Cardiac fibroblast (primary cell): ENCODE measurements at places on chromosomes 16 and 17.

- DNase-seq: no peak
Observed at GRCh38 chr16:78402833-78403232, 303.4 kb downstream of the WWOX start.

DNA sequence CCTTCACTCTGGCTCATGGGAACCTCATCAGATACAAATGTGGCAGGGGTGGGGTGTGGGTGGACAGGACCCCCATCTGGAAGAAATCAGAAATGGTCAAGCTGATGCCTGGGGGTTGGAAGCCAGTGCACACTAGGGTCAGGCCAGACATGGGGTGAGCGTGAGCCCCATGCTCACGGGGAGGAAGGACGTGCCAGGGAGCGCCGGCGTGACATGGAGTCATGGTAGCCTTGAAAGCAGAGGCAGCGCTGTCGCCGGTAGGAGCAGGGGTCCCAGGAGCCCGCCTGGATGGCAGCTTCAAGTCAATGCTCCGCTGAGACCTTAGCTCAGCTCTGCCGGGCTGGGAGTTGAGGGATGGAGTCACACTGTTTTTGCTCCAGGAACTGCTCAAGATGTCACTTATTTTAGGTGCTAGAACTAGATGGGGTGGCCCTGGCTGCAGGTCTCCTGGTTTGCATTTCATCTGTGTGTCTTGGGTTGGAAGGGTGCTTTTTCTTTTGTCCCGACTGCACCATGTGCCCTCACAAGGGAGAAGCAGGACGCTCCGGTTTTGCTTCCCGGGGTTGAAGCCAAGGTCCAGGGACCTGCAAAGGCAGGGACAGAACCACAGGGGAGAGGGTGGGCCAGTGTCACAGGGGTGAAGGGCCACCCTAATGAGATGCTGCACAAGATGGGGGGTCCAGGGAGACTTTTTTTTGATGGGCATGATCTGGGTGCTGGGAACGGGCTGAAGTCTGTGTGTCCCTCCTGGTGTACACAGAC lies 51.4 kb downstream of the USP22 start:
- DNase-seq: no peak

DNA sequence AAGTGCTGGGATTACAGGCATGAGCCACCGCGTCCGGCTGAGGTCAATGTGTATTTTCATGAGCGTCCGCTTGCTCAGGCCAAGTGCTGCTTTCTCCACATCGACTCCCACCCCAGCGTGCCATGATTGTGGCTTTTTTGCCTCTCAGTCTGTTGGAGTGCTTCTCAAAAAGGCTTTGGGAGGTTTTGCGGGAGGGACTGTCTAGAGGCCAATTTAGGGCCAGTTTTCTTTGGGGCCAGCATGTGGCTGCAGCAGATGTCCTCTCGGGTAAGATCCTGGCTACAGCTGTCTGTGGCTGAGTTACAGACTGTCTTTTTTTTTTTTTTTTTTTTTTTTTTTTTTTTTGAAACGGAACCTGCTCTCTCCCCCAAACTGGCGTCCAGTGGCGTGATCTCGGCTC lies 6.5 kb downstream of the C16orf90 start:
- no peak for DNase-seq

DNA sequence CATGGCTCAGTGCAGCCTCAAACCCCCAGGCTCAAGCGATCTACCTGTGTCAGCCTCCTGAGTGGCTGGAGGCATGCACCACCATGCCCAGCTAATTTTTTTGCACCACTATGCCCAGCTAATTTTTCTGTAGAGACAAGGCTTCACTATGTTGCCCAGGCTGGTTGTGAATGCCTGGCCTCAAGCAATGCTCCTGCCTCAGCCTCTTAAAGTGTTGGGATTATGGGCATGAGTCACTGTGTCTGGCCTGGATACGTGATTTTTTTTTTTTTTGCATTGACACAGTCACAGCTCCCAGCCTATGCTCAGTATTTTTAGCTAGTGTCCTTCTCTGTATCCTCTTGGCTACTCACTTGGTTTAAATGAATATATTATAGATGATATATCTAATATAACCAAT lies 377.0 kb upstream of the TNRC6C start:
- DNase-seq: peak; percentile 49

- DNase-seq: peak; percentile 65
Observed at GRCh38 chr16:67883872-67884261, 818 bp upstream of the NRN1L start.

- DNase-seq: no peak
Observed at GRCh38 chr17:40291281-40291664, 3.6 kb downstream of the CDC6 start.

DNA sequence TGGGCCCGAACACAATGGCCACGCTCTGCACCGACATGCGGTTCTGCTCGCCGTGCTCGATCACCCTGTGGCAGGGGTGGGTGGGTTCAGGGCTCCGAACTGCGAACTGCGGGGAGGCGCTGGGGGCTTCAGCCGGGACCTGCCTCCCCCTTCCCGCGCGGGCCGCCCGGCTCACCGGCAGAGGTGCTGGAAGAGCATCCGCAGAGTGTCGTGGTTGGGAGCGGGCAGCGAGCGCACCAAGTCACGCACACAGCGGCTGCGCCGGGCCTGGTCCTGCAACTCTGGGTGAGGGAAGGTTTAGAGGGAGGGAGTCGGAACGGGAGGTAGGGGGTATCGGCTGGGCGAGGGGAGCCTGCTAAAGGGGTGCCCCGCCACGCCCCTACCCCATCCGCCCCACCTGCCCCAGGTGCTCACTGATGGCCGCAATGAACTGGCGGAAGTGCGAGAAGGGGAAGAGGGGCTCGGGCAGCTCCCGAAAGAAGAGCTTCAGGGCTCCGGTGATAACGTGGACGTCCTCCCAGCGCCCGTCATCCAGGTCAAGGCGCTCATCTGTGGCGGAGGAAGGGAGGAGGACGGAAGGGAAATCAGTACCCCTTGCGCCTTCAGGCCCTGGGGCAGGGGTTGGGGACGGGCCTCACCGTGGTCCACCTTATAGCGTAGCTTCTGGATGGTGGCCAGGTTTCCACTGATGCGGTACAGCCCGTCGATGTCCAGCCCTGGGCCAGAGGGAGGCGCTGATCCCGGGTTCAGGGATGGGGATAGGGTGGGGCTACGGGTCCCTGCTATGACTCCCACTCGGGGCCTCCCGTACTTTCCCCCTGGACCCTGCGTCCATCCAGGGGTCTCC lies 36.9 kb downstream of the ARHGAP27 start:
- no peak for DNase-seq

DNA sequence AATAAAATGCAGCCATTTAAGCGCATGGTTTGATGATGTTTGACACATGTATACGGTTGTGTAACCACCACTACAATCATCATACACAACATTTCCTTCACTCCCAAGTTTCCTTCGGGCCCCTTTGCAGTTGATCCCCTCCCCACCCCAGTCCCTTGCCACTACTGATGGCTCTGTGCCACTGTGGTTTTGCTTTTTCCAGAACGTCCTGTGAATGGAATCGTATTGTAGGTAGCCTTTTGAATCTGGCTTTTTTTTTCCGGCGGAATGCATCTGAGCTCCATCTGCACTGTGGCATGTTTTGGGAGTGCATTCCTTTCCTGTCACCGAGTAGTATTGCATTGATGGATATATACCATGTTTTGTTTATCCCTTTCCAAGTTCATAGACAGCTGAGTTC lies 15.1 kb upstream of the MAP2K3 start:
- no peak for DNase-seq

DNA sequence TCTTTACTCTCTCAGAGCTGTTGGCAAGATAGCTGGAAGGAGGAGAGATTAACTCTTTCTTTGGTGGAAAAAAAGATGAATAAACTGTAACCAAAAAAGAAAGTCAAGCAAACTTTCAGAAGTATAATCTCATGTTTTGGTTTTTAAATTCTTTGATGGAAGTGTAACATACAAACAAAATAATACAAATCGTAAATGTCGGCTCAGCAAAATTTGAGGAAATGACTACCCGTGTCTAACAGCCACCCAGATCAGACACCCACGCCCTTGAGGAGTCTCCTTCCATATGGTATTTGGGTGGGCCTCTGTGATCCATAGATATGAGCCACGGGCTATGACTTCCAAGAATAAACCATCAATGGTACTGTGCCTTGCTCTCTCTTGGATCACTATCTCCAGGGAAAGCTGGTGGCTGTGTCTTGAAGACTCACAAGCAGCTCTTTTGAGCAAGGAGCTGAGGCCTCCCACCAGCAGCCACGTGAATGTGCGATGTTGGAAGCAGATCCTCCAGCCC lies 9.6 kb upstream of the CD300C start:
- no peak for DNase-seq

DNA sequence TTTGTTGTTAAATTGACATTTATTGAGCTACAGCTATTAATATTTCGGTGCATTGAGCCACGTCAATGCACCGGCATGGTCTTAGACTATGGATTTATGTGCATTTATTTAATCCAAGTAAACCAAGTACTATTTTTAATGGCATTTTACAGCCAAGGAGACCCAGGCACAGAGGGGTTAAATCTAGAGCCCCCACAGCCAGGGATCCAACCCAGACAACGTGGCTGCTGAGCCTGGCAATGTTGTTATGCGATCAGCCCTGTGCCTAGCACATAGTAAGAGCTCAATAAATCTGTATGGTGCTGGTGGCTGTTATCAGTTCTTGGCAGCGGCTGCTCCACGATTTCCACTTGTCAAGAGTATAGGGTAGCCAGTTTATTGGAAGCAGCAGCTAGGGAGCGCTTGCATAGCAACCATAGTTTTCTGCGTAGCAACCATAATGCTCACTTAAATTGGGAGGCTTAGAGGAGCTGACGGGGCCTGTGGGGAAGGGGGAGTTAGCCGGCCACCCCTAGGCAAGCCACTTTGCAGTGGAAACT lies 541 bp upstream of the RBBP6 start:
- DNase-seq: no peak

DNA sequence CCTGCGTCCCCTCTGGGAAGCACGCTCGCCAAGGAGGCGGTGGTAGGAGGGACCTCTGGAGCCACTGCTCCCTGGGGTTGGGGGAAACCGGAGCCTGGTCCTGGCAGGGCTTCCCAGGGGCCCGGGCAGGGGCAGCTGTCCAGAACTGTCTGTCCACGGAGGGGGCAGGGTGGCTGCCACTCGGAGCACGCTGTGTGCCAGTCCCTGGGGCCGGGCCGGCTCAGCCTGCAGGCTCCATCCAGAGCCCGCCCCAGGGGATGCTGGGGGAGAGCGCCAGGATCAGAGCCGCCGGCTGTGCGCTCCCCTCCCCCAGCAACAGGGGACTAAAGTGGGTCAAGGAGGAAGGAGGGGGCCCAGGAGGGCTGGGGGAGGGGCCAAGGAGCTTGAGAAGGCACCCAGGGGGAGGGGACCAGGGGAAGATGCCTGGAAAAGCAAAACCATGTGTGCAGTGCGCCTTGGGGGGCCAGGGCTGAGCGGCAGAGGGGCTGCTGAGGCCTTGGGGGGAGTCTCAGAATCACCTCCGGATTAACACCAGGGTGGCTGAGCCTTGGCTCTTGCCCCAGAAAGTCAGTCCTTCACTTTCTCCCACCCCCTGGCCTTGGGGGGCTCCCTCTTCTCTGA lies 21.3 kb downstream of the ZNF423 start:
- DNase-seq: peak; percentile 79
